ENCODE measurements at places on chromosomes 4 and X.

DNA sequence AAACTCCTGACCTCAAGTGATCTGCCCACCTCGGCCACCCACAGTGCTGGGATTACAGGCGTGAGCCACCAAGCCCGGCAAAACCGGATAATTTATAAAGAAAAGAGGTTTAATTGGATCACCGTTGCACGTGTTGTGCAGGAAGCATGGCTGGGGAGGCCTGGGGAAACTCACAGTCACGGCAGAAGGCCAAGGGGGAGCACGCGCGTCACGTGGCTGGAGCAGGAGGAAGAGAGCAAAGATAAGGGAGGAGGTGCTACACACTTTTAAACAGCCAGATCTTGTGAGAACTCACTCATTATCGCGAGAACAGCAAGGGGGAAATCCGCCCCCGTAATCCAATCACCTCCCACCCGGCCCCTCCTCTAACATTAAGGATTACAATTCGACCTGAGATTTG is 177.9 kb upstream of the TENM3 start:
- no peak for DNase-seq

GRCh38 chr4:37793562-37793961 is 32.9 kb upstream of the PGM2 start:
- no peak for DNase-seq

- no peak for DNase-seq
Measured at GRCh38 chr4:10532155-10532554, 74.9 kb upstream of the ZNF518B start.

DNA sequence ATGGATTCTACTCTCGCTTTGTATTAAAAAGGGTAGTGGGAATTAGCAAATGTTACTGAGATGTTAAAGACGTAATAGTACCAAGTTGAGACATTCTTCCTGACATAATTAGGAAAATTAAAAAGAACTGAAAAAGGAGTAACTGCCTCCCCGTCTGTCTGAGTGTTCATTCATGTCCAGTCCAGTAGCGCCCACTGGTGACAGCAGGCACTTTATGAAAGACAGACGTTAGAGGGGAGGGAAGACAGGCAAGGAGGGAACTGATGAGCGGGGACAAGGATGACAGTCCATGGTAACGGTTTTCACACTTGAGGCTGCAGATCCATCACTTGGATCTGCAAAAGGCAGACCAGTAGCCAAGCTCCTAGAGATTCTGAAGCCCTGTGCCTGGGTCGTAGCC is 326.7 kb downstream of the STK32B start:
- no peak for DNase-seq

DNA sequence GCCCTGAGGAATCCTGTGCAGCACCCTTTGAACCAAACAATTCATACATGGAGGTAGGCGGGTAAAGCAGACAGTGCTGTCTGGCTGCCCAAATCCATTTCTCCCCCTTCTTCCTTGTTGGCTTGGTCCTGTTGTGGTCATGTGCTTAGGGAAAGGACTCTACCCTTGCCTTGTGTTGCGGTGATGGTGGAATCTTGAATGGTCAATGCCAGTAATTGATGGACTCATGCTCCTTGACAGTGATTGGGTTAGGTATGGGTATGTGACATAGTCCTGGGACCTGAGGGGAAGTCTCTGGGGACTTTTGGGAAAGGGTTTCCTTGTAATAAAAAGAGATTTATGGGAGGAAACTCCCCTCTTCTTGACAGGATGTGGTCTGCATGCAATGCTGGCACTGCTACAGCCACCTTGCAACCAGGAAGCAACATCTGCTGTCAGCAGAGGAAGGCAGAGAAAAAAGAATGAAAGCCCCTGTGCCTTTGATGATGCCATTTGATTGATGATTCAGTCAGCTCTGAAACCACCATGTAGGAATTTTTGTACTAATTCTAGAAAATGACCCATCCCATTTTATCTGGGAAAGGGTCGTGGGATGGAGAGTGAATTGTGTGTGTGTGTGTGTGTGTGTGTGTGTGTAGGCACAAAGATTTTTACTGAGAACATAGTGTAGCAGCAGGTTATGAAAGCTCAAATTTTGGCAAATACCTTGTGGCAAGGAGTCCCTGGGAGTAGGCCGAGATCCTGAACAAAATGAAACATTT is 30.0 kb upstream of the HUWE1 start:
- no peak for DNase-seq

- DNase-seq: no peak
Measured at GRCh38 chrX:100217547-100217946, 192.5 kb downstream of the PCDH19 start.
